Pancreas (tissue), 10 donors: ENCODE measurements at places on chromosomes 5 and 9. TPM values are rescaled to one million over a fixed set of nuclear protein-coding genes. Genes with fewer than 3 reads are reported as not detected.

- no peaks in the 10 kb centered on the region for H3K4me1 ChIP-seq
- no peaks in the 10 kb centered on the region for H3K27me3 ChIP-seq
- no peaks in the 10 kb centered on the region for H3K36me3 ChIP-seq
Measured at GRCh38 chr5:56812110-56812509, 3.2 kb upstream of the MAP3K1 start.

DNA sequence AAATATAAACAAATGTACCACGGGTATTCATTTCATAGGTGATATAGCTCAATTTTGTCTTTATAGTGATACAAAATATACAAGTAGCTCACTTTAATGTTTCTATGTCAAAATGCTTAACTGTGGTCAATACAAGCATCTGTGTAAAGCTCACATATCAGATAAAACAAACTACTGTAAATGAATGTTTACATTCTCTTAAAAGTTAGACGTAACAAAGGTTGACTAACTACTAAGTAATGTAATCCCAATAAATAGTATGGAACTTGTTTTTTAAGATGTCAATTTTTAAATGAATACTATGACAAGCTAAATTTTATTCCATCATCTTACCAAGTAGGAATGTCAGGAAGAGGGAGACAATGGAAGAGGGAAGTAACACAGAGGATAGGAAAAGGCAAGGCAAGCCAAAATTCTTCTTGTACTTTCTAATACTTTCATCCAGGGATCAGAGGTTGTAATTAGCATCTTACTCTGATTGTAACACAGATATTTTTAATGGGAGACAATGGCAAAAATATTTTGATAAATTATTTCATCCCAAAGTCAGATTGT, 105.5 kb downstream of the STRBP start:
- no peak overlapping the region for H3K27ac ChIP-seq
- H3K4me1 ChIP-seq = no peaks in the 10 kb centered on the region
- H3K4me3 ChIP-seq = no peak overlapping the region
- DNase-seq = no peak
- H3K36me3 ChIP-seq = no peaks in the 10 kb centered on the region

DNA sequence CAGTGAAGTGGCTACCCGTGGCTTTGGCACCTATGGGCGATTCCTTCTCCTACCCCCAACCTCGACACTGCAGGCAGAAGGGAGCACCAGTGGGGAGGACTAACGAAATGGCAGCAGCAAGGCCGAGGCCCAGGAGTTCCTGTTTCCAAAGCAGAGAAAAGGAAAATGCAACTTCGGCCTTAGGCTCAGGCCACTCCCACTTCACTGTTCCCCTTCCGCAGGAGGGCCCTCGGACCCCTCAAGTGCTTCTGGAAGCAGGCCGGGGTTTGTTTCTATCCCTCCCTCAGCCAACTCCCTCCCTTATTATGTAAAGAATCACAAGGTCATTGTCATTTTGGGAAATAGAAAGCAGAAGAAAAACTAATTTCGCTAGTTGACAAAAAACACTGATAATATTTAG, 36.4 kb upstream of the NKX2-5 start:
- DNase-seq = no peak
- H3K4me1 ChIP-seq = no peaks in the 10 kb centered on the region
- no peaks in the 10 kb centered on the region for H3K27me3 ChIP-seq
- H3K36me3 ChIP-seq = no peaks in the 10 kb centered on the region

MYMK gene
- total RNA-seq = not detected

DNA sequence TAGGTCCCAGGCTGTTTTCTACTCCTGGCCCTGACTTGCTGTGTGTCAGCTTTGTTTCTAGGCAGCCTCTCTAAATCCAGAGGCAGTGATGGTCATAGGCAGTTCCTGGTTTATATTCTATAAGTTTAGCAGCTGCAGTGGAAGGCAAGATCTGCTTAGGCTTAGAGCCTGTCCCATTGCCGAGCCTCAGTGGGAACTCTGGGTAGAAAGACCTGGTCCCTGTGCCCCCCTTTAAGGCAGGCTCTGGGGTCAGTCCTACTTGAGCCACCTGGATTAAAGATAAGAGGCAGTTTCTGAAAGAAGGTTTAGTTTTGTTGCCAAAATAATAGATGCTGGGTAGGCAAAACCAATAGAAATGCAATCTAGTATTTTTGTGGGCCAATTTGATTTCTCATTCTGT, 13.6 kb downstream of the MCCC2 start:
- DNase-seq = no peak
- H3K36me3 ChIP-seq = peaks cover 31% of the 10 kb centered on the region
- no peaks in the 10 kb centered on the region for H3K27me3 ChIP-seq
- H3K27ac ChIP-seq = no peak overlapping the region

DNA sequence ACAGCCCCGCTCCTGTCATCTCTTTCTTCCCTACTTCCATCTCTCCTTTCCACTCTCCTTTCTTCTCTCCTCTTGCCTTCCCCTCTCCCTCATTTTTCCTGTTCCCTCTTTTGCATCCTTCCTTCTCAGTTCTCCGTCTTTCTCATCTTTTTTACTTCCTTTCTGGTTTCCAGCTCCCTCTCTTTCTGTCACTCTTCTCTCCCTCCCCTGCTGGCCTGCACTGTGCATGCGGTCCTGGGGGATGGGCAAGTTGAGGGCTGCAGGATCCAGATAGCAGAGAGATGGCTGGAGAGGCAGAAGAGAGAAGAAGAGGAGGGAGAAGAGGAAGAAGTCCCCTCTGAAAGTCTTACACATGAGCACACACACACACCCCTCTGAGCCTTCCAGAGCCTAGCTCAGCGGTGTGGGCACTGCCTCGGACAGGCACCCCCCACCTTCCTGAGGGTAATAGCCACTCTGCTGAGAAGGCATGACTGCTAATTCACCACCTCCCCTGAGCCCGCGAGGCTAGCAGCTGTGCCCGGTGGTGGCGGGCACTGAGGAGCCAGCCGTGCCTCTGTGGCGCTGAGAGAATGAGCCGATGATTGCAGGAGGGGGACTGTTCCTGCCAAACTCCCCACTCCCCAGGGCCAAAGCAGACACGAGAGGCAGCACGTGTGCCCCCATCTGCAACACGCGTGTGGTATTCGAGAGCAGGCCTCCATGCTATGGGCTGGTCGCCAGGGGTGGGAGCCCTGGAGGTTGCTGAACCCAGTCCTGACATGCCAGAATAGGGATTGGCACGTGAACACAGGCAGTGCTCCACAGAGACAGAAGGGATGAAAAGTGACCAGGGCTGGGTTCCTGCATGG, 3.7 kb upstream of the CAMK2A start:
- H3K27ac ChIP-seq = no peak overlapping the region
- no peaks in the 10 kb centered on the region for H3K36me3 ChIP-seq
- no peaks in the 10 kb centered on the region for H3K4me1 ChIP-seq
- H3K4me3 ChIP-seq = no peak overlapping the region
- H3K27me3 ChIP-seq = no peaks in the 10 kb centered on the region

GRCh38 chr5:118687661-118688621, 300.4 kb downstream of the DTWD2 start:
- no peaks in the 10 kb centered on the region for H3K27me3 ChIP-seq
- H3K4me1 ChIP-seq = no peaks in the 10 kb centered on the region
- no peak overlapping the region for H3K4me3 ChIP-seq

DNA sequence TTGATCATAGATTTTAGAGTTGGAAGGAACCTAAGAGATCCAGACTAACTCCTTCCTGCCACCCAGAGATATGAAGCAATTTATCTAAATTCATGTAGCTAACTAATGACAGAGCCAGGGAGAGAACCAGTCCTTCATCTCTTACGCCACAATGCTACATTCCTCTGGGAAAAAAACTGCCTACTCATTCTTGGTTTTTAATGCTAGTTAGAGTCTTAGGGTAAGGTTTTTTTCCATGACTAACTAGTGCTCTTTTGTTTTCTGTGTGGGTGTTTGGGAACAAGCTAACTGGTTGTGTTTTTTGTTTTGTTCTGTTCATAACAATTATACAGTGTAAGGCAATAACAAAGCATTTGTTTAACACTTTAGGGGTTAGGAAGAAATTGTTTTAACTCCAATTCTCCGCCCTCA, 52.4 kb downstream of the SLC44A1 start:
- H3K36me3 ChIP-seq = no peaks in the 10 kb centered on the region
- DNase-seq = no peak
- H3K4me3 ChIP-seq = no peak overlapping the region
- H3K27ac ChIP-seq = peak overlapping the region; percentile 22
- no peaks in the 10 kb centered on the region for H3K4me1 ChIP-seq

- H3K4me1 ChIP-seq = peaks cover 21% of the 10 kb centered on the region
- H3K36me3 ChIP-seq = no peaks in the 10 kb centered on the region
Measured at GRCh38 chr5:114477816-114478334, 116.0 kb downstream of the KCNN2 start.
